ENCODE measurements at places on chromosomes 16 and 17.

DNA sequence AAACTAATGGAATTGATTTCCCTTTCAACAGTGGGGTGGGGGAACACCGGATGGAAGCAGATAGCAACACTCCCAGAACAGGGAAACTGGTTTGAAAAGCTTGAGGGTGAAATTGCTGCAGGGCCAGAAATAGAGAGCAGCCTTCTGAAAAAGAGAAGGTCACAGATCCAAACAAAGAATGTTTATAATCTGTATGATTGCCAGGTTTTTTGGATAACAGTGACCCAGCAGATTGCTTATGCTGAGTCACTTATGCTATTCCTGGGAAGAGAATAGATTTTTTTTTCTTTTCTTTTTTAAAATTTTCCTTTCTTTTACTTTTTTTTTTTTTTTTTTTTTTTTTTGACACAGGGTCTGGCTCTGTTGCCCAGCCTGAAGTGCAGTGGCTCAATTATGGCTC is 641.3 kb downstream of the KCNJ2 start:
- no peak for DNase-seq

- no peak for DNase-seq
Observed at GRCh38 chr17:62343764-62344270, 36.5 kb upstream of the EFCAB3 start.

- peak; percentile 34 for DNase-seq
Observed at GRCh38 chr16:15466886-15467781, 32.7 kb downstream of the BMERB1 start.

DNA sequence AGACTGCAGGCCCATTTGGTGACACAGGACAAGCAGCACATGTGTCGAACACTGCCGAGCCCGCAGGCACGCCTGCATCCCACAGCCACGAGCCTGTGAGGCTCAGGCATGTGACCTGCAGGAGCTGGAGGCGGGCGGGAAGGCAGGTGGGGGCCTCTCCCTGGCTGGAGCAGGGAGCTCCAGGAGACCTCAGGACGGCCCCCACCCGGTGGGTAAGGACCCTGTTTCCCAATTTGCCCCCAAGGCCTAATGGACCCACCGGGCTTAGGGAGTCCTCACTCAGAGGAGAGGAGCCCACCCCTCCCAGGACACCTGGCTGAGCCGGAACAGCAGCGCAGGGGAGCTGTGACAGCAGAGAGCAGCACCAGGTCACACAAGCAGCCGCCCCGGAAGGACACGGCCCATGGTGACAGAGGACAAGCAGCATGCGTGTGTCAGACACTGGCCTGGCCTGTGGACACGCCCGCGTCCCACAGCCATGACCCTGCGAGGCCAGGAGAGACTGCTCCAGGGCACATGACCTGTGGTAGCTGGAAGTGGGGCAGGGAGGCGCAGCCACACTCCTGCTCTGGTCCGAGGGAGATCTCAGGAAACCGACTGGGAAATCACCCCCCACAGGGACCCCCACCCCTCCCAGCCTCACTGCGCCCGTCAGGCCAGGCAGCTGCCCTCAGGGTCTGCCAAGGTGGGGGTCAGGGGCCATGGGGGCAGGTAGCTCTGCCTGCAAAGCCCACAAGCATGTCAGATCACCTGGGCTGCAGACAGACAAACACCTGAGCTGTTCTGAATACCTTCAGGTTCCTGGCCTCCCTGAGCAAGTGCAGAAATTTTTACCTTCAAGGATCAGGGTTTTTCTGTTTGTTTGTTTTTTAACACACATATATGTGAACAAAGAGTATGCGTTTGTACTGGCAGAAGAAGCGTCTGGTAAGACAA is 2.4 kb downstream of the SPSB3 start:
- no peak for DNase-seq

DNA sequence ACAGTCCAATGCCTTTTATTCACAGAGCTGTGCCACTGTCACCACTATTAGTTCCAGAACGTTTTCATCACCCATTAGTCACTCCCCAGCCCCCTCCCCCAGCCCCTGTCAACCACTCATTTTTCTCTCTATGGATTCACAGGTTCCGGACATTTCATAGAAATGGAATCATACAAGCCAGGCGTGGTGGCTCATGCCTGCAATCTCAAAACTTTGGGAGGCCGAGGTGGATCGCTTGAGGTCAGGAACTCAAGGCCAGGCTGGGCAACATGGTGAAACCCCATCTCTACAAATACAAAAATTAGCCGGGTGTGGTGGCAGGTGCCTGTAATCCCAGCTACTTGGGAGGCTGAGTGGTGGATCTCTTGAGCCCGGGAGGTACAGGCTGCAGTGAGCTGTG is 759 bp upstream of the PAM16 start:
- DNase-seq, result peak; percentile 44

- DNase-seq, result no peak
Observed at GRCh38 chr17:31469959-31470358, 78.5 kb downstream of the RAB11FIP4 start.

DNA sequence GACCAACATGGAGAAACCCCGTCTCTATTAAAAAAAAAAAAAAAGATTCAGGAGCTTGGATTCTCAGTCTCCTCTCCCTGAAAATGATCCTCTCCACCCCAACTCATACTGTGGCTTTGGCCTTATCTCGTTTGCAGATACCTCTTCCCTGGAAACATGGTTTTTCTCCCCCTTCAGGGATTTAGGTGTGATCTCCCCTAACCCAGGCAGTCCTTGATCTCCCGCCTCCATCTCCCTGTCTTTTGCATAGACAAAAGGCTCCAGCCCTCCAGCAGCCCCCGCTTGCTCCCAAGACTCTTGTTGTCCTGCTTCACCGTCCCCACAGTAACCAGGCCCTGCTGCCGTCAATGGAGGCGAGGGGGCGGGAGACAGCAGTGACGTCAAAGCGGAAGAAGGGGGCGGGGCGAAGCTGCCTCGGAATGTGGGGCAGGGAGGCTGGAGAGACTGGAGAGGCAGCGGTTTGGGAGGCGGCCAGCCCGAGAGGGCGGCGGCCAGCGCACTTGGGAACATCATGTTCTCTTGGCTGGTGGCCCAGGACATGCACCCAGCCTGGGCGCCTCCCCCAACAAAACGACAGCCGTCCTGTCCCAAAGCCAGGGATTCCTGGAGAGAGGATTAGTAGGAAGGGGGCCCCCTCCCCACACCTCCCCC is 1.9 kb upstream of the PER1 start:
- DNase-seq, result peak; percentile 98

GRCh38 chr16:11372073-11372828 is 27.0 kb downstream of the RMI2 start:
- DNase-seq, result no peak

GRCh38 chr17:3771140-3771539 is 29.8 kb downstream of the ITGAE start:
- no peak for DNase-seq

GRCh38 chr17:49548506-49549310 is 27.0 kb upstream of the NXPH3 start:
- DNase-seq, result peak; percentile 57

GRCh38 chr17:79097226-79098055 is 22.8 kb downstream of the ENGASE start:
- DNase-seq, result no peak

GRCh38 chr17:35373984-35374765 is 754 bp upstream of the SLFN11 start:
- DNase-seq, result peak; percentile 40

- DNase-seq, result peak; percentile 43
Observed at GRCh38 chr16:54112451-54113206, 174.0 kb downstream of the IRX3 start.

DNA sequence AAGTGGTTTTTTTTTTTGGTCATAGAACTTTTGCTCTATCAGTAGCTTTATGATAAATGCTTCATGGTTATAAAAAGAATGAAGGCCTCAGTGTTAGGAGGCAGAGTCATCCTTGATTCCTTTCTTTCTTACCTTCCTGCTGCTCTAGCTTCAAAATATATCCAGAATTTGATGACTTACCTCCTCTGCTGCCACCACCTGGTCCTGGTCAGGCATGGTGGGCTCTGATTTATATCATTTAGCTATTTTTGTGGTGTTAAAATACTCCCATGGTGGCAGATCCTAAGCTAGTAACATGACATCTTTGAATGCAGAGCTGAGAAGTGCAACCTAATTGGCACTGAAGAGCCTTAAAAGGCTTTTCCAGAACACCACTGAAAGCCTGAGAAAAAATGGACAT is 508.8 kb upstream of the CDH8 start:
- no peak for DNase-seq

GRCh38 chr17:43338886-43339516 is 59.8 kb upstream of the ARL4D start:
- DNase-seq, result peak; percentile 67

GRCh38 chr17:17139972-17140589 is 66.1 kb downstream of the PLD6 start:
- peak; percentile 19 for DNase-seq

GRCh38 chr16:1311738-1312466 is 2.5 kb downstream of the UBE2I start:
- peak; percentile 22 for DNase-seq

DNA sequence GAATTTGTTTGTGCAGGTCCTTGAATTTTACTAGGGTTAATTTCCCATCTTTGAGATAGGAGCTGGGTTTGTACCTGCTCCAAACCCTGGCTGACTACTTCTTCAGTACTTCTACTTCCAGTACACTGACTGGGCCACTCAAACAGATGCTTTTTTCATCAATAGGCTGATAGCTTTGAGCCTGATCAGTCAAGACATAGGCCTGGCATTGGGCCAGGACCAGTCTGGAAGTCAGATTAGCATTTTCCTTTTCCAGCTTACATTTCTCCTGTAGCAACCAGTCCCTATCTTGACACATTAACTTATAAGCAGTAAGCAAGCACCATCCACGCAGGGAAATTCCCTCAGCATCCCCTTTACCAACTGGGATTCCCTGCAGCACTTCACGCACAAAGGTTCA is 7.5 kb upstream of the TMEM101 start:
- DNase-seq, result no peak

DNA sequence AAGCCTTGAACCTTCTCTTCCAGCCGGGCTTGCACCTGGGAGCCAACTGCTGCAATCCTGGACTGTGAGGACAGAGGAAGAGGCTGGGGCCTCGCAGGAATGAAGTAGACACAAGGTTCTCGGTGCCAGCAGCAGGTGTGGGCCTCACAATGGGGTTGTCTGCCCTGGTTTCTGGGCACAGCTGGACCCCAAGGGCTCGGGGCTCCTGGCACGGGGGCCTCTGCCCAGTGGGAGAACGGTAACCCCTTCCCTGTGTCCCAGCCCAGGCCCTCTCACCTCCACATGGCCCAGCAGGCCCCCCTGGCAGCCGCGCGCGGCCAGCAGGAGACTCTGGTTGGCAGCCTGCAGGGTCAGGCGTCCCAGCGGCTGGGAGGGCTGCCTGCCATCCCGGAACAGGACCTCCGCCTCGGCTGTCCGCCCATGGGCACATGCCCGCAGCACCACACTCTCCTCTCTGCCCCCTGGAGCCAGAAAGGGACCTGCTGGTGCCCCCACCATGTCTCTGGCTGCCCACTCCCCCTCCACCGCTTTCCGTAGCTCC is 46.9 kb downstream of the RMI2 start:
- no peak for DNase-seq

- DNase-seq, result peak; percentile 85
Observed at GRCh38 chr16:12188061-12188934, 211.8 kb downstream of the SNX29 start.

DNA sequence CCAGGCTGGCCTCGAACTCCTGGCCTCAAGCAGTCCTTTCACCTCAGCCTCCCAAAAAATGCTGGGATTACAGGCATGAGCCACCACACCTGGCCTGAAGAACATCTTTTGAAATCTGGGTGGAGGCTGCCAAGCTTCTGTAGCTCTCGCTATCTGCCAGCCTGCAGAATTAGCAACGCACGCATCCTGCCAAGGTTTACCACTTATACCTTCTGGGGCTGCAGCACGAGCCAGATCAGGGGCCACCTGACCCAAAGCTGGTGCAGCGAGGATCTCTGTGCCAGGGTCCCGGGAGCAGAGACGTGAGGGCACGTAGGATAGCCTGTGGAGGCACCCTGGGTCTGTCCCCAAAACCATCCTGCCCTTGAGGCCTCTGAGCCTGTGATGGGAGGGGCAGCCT is 22.2 kb downstream of the SLC38A8 start:
- no peak for DNase-seq

DNA sequence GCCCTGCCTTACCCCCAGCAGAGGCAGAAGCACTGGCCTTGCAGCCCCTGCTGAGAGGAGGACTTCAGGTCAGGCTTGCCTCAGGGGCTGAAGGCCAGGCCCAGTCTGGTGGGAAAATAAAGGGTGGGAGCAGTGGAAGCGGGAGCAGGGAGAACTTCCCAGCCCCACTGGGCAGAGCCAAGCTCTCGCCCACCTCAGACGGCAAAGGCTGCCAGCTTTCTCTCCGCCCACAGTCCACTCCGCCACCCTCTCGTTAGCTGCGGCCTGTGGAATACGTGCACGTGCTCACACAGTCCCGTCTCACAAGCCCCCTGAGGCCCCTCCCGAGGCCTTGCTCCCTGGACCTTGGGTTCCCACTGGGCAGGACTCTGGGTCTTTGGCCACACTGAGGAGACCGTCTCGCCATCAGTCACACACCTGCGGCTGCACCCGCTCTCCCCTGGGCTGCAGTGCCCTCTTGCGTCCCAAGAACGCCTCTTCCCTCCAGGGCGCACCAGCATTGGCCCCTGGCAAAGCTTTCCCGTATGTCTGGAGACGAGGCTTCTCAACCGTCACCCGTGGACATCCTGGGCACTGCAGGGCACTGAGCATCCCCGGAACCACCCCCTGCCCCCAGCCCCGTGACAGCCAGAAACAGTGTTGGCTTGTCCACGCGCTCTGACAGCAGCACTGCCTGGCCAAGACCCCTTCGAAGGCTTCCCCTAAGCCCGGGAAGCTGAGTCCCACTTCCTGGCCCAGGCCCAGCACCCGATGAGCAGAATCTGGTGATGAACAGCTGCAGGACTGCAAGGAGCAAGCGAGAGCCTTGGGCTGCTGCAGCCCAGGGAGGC is 8.3 kb downstream of the MRPL28 start:
- DNase-seq, result peak; percentile 87

DNA sequence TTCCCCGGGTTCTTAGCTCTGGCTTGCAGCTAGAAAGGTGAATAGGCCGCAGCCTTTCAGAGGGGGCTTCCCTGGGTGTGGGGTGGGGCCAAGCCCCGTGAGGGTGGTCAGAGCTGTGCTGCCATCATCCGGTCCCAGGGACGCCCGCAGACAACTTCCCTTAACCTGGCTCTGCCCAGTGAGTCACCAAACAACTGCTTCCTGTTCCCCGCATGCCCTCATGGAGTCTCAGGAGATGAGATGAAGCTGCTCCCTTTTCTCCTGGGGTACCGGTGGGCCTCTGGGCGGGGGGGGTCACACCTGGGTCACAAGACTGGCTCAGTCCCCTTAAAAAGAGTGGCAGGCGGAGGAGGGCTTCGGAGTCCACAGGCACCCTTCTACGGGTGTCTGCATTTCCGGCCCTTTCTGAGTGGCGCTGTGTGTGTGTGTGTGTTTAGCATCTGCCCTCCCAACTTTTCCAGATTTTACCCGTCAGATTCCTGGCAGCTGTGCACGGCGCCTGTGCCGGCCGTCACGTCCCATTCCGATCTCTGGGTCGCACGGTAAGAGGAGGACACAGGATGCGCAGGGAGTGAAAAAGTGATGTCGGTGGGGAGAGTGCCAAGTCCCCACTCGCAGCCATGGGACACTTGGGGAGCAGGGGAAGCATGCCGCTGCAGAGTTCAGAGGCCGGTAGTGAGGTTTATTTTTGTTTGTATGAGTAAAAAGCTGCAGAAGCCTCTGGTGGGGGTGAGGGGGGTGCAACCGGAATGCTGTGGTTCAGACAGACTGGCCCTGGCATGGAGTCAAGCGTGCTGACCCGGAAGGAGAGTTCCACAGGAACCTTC is 16.8 kb downstream of the HIC1 start:
- no peak for DNase-seq
